Breast epithelium (tissue), 4 donors: ENCODE measurements at places on chromosomes 5 and 9. TPM values are rescaled to one million over a fixed set of nuclear protein-coding genes. Genes with fewer than 3 reads are reported as not detected.

GRCh38 chr5:109195667-109196066 is 214.1 kb downstream of the PJA2 start:
- no peak overlapping the region for H3K27ac ChIP-seq
- no peak overlapping the region for H3K4me3 ChIP-seq
- no peaks in the 10 kb centered on the region for H3K27me3 ChIP-seq
- H3K4me1 ChIP-seq, result no peaks in the 10 kb centered on the region

DNA sequence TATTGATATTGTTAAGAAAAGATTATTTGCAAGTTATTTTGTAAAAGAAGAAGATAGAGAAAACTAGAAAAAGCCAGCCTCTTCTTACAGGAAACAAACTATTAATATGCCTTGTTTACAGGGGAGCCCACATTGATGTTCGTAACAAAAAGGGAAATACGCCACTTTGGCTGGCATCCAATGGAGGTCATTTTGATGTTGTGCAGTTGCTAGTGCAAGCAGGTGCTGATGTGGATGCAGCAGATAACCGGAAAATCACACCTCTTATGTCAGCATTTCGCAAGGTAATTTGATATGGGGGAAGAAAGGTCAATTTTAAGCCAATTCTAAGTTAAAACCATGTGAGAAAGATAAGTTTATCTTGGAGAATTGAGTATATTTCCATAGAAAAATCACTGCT is 37.6 kb upstream of the EIF4EBP3 start:
- DNase-seq, result no peak
- H3K27ac ChIP-seq, result no peak overlapping the region
- no peaks in the 10 kb centered on the region for H3K27me3 ChIP-seq
- H3K4me1 ChIP-seq, result no peaks in the 10 kb centered on the region

The MUSK gene
- not detected for total RNA-seq

- H3K27me3 ChIP-seq, result no peaks in the 10 kb centered on the region
- H3K36me3 ChIP-seq, result peaks cover 8% of the 10 kb centered on the region
- H3K27ac ChIP-seq, result peak overlapping the region; percentile 16
Observed at GRCh38 chr9:134054891-134055811, 12.7 kb downstream of the BRD3 start.

The SPRY4 gene
- total RNA-seq, result 18.0 TPM

- no peak for DNase-seq
- H3K27ac ChIP-seq, result no peak overlapping the region
- H3K36me3 ChIP-seq, result no peaks in the 10 kb centered on the region
- no peaks in the 10 kb centered on the region for H3K4me1 ChIP-seq
Observed at GRCh38 chr9:15837079-15837679, 284.3 kb downstream of the CCDC171 start.
